ENCODE measurements at places on chromosomes 11 and 22.

DNA sequence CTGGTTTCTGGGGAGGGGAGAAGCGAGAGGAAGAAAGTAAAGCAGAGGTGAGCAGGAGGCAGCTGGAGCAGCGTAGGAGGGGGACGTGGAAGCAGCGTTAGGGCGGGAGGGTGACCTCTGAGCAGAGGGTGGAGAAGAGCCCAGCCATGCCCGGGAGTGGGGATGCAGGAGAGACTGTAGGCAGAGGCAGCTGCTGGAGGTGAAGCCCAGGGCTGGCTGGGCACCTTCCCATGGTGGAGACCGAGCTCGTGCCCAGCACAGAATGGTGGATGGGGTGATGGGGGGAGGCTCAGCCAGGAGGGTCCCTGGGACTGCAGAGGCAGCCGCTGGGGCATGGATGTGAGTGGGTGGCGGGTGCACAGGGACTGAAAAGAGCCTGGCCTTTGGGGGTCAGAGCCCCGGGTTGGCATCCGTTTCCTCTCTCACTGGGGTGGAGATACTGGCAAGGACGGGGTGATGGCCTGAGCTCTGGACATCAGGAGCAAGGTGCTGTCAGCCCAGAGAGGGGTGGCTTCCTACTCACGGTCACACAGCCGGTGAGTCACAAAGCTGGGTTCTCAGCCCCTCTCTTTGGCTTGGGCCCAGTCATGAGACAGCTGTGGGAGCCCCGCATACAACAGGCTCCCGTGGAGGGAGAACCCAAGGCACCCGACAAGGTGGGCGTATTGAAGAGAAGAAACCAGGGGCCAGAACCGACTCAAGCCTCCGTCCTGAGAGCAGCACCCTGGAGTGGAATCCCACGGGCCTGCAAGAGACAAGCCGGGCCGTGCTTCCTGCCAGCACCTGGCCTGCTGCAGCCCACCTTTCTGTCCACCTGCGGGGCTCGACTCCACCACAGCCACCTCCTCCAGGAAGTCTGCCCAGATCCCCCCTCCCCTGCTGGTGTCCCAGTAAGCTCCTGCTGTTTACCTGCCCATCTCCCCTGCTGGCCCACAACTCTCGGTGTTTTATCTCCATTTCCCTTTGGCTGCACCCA is 45.8 kb upstream of the FGF3 start:
- DNase-seq: no peak

- no peak for DNase-seq
Observed at GRCh38 chr11:10632483-10632882, 61.1 kb downstream of the IRAG1 start.

DNA sequence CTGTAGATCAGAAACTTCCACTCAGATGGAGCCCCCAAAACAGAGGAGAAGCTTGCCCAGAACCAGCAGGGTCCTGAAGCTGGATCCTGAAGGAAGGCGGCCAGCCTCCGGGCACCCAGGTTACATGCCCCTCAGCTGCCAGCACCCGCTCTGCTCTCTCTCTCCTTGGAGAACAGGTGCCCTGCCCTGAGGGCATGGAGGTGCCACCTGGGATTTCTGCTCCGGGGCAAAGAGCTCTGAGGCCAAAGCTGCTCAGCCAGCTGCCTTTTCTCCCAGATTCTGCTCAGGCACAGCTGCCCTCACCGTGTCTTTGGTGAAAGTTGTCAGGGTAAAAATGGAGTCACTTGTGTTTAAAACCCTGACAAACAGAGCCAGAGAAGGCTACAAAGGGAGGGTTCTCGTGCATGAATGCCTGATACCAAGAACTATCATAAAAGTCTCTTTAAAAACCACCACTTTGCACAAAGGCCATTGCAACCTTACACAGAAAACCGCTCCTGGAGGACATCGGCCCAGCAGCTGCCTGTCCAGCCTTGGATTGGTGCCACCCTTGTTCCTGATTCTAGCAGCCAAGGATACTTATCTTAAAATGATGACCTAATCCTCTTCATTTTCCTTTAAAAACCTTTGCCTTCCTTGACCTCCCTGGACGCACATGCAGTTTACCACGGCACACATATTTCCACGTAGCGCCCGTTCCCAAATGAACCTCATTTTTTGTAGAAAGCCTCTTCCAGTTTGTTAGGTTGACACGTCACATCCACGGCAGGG is 140.0 kb downstream of the CACNA1I start:
- no peak for DNase-seq

- peak; percentile 91 for DNase-seq
Observed at GRCh38 chr11:6926208-6927029, at the start of gene ZNF215. Gene ZNF215 (plus strand): TSS chr11:6926426. CDS start chr11:6932273, 5,847 bp downstream.

- DNase-seq: no peak
Observed at GRCh38 chr22:32322986-32323385, 34.7 kb upstream of the RFPL3 start.

GRCh38 chr22:40326905-40327735 is 19.2 kb upstream of the ADSL start:
- no peak for DNase-seq

- no peak for DNase-seq
Observed at GRCh38 chr11:114076921-114077331, 17.4 kb downstream of the ZBTB16 start.

DNA sequence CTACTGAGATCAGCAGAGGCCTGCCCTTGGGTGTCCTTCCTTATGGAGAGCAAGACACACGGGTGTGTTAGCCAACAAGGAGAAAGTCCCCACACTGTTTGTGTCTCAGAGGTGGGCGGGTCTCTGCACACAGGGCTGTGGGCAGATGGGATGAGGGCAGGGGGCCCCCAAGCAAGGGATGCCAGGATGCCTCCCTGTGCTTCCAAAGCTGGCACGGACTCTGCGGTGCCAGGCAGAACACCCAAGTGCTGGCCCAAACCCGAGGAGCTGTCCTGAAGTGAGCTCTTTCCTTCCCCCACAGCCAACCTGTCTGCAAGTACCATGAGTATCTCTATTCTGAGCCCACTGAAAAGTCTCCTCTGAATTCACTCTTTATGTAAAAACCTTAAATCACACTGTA is 273.3 kb downstream of the CTTN start:
- no peak for DNase-seq

- DNase-seq: no peak
Observed at GRCh38 chr11:68264244-68264643, 7.5 kb downstream of the C11orf24 start.

- no peak for DNase-seq
Observed at GRCh38 chr11:126464796-126465195, 109.3 kb downstream of the ST3GAL4 start.

DNA sequence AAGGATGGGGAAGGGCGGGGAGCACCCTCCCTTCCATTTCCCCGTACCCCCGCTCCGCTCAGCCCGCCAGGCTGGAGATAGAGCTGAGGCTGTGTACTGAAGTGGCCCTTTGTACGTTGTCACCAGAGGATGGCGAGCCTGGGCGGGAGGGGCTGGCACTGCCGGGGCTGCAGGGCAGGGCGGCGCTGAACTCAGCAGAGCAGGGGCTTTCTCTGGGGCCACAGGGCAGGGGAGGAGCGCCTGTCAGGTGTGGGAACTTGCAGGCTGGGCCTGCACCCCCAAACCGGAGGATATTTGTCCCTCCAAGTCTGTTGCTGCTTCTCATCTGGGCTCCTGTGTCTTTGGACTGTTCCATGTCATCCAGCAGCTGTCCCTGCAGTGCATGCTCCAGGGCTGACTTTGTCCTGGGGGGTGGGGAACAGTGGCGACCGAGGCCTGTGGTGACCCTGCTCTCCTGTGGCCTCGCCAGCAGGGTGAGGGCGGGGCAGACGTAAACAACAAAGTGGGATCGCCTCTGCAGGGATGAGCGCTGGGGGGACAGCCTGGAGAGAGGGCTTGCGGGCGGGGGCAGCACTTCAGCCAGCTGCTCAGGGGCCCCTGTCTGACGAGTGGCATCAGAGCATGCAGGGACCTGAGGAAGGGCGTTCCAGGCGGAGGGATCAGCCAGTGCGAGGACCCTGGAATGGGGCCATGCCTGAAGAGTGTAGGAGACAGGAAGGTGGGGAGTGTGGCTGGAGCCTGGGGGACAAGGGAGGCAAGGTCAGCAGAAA is 13.1 kb downstream of the MGAT3 start:
- DNase-seq: no peak

DNA sequence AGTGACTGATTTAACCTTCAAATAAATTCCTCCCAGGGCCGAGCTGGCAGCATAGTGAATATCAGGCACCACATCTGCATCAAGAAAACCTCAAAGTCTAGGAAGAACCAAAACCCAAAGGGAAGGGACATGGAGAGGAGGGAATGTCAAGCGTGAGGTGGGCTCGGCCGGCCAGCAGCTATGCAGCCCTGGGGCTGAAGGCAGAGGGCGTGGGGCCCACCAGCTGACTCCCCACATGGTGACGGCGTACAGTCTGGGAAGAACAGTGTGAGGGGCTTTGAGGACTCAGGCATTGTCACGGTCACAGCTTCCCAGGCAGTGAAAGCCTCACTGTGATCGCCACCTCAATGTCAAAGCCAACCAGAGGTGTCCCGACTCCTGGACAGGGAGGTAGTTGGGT is 412.5 kb downstream of the SHANK2 start:
- DNase-seq: no peak

GRCh38 chr22:50620593-50621355 is 7.2 kb downstream of the ARSA start:
- DNase-seq: no peak

GRCh38 chr22:32042924-32043323 is at the start of gene SLC5A1:
Gene SLC5A1 (plus strand): TSS chr22:32043261. CDS start chr22:32043282, 21 bp downstream.
- DNase-seq: peak; percentile 75

DNA sequence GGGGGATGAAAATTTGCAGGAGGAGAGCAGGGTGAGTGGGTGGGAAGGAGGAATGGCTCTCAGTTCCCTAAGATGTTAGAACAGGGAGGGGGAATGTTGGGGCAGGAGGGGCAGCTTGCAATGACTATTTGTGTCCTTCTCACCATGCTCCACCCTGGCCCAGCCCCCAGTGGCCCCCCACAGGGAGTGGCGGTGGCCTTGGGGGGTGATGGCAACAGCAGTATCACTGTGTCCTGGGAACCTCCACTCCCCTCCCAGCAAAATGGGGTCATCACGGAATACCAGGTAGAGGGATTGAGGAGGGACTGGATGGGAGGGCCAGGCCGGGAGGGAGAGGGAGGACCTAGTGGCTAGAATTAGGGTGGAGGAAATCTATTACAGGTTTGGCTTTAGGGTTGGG is 10.2 kb downstream of the ROBO3 start:
- no peak for DNase-seq

DNA sequence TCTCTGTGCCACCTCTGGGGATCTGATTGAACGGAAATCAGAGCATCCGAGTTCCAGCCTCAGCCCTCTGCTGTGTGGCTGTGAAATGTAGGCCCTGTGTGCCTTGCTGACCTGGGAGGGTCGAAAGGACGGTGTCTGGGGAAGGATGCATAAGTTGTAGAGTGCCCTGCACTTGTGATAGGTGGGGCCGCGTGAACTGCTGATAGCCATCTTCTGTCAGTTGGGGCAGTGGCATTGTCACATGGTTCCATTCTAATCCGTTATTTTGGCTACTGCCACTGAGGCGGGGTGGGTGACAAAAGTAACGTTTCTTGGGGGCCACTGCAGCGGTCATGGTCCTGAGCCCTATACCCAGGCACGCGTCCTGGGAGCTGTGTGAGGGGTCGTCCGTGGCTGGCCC is 63.4 kb downstream of the LRP5 start:
- DNase-seq: no peak

DNA sequence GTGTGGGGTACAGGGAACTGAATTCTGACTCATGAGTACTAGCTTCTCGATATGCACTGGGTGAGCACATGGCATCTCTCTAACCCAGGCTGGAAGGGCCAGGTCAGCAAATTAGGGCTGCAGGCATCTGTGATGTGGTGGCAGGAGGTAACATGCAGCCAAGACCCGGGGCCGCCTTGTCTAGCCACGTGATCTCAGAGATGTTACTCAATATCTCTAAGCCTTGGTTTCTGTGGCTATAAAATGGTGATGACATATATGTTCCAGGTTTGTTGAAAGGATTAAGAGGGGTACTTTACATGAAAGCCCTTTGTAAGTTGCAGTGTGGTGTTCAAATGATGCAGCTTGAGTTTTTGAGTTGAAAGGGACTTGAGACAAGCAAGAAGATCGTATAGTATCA is 3.2 kb downstream of the ST14 start:
- DNase-seq: peak; percentile 62

GRCh38 chr11:69451289-69451688 is 30.2 kb upstream of the LINC01488 start:
- DNase-seq: no peak

DNA sequence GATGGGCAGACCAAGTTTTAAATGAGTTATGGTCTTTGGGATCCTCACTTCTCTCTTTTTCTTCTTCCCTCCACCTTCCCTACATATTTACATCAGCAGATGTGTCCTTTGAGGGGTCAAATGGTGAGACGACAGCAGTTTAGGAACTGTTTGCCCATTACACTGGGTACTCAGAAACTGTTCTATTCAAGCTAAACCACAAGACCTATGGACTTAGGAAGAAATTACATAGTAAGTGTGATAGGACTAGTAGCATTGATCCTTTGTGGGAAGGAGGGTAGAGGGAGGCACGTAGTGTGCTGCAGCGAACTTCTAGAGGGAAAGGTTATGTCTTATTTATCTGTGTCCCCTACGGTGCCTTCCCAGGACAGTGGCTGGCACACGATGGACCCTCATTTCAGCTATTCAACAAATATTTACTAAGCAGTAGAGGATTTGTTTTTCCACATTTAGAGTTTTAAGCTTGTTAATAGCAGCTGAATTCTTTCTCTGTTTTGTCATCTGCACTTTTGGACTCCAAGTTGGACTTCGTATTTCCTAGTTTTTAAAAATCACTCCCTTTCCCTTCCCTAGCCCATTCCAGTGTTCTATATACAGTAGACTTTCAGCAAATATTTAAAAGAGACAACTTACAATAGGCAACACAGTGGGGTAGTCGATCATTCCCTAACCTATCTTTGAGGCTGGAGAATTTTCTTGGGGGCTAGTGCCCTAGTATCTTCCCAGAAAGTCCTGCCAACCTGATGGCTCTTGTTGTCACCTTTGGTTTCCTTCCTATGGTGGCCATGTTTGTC is 13.9 kb downstream of the FZD4 start:
- DNase-seq: no peak

DNA sequence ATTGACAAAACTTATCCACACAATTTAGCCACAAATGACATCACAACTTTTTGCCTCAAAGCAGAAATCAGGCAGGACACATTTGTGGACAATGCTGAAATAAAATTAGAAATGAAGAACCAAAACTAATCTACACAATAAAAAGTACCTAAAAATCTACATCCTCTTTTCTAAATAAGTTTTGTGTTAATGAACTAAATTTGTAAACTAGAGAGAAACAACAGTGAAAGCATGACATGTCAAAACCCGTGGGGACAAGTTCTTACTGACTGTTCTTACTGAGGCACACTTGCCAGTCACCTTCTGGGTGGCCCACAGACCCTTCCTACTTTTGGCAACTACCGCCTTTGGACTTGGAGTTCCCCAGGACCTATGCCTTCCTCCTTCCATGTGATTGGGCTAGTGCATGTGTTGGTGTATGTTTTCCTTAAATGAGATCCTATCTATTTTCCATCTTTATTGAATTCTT is 60.7 kb upstream of the MUC15 start:
- DNase-seq: no peak

GRCh38 chr22:17980638-17981051 is 43.7 kb downstream of the MICAL3 start:
- DNase-seq: peak; percentile 22

DNA sequence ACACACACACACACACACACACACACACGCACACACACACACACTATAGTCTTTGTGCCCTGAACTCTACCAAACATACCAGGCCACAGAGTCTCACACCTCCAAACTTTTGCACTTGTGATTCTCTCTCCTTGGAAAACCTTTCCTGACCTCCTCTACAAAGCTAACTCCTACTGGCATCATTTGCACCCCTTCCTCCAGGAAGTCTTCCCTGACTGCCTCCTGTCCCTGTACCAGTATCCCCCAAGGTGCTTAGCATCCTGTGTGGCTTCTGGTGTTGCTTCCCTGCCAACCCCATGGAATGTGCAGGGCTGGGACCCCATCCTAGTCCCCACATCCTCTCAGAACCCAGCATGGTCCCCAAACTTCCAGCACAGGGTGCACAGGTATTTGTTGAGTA is 8.9 kb downstream of the TPST2 start:
- no peak for DNase-seq

Data from HT-29 (cell line).